ENCODE measurements at places on chromosomes 2 and 18.
A peak's percentile ranks its signal among the peaks of the same experiment; 100 is the strongest.

GRCh38 chr2:47602996-47603395 lies 179.9 kb upstream of the MSH6 start:
- DNase-seq: no peak
- no peaks in the 10 kb centered on the region for H3K36me3 ChIP-seq
- no peak overlapping the region for H3K27ac ChIP-seq
- no peaks in the 10 kb centered on the region for H3K27me3 ChIP-seq
- no peak overlapping the region for H3K4me3 ChIP-seq

DNA sequence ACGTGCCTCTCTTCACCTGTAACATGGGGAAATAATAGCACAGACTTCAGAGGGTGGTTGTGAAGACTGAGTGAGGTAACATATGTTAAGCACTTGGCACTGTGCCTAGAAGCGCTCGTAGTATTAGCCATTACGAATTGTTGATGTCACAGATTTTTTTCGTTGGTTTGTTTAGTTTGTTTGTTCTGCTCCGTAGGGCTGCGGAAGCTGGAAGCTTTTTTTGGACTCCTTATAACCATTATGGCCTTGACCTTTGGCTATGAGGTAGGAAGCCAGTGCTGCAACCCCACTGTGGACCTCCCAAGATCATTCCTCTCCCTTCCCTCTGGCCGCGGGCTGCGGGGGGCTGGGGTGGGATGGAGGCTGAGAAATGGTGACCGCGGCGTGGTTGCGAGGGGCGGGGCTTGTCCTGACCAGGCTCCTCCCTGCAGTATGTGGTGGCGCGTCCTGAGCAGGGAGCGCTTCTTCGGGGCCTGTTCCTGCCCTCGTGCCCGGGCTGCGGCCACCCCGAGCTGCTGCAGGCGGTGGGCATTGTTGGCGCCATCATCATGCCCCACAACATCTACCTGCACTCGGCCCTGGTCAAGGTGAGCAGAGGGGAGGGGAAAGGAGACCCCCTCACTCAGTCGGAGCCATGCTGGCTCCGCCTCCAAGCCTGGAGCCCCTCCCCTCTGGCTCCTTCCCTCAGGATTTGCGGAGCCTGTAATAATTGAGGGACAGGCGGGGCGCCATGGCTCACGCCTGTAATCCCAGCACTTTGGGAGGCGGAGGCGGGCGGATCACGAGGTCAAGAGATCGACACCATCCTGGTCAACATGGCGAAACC lies 5.5 kb downstream of the SLC11A1 start:
- no peak overlapping the region for H3K27ac ChIP-seq
- H3K4me3 ChIP-seq: peak overlapping the region; percentile 66
- no peaks in the 10 kb centered on the region for H3K4me1 ChIP-seq
- H3K27me3 ChIP-seq: no peaks in the 10 kb centered on the region
- H3K36me3 ChIP-seq: no peaks in the 10 kb centered on the region

DNA sequence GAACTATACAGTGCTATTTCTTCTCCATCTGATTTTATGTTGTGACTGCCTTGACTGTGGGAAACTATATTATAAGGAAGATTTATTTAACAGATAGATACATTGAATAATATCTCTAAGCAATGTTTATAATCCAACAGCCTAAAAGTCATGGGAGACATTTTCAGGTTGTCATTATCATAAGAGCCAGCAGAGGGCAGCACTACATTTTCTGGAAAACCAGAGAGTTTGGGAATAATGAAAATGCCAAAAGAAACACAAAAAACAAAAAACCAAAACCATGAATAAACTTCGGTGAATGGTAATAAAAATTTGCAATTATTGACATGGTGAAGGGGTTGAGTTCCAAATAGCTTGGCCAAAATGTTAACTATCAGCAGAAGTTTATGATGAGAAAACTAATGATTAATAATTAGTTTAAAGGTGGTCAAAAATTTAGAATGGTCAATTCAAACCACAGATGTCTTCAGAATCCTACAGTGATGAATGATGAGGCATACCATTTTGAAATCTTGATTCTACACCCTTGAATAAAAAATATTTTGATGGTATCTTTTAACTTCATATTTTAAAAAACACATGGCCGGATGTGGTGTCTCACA lies 4.7 kb downstream of the EEF1B2 start:
- H3K27me3 ChIP-seq: no peaks in the 10 kb centered on the region
- H3K27ac ChIP-seq: no peak overlapping the region
- peak; percentile 76 for DNase-seq

DNA sequence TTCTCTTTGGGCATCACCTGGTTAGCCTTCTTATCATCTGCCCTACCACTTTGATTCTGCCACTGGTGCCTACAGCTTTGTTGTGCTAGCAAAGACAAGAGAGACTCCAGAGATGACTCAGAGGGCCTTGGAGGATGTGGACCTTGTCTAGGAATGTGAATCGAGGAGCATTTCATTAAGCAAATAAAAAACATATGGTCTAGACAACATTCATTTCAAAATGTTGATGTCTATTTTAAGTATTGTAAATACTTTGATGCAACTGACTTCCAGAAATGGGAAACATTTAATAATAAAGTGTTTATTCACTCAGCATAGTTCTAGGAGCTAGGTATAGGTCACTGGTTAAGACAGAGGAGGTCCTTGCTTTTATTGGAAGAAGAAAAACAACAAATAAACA lies 195.5 kb downstream of the CDCA7 start:
- H3K27me3 ChIP-seq: no peaks in the 10 kb centered on the region
- no peaks in the 10 kb centered on the region for H3K4me1 ChIP-seq
- H3K4me3 ChIP-seq: no peak overlapping the region
- no peaks in the 10 kb centered on the region for H3K36me3 ChIP-seq
- no peak overlapping the region for H3K27ac ChIP-seq

DNA sequence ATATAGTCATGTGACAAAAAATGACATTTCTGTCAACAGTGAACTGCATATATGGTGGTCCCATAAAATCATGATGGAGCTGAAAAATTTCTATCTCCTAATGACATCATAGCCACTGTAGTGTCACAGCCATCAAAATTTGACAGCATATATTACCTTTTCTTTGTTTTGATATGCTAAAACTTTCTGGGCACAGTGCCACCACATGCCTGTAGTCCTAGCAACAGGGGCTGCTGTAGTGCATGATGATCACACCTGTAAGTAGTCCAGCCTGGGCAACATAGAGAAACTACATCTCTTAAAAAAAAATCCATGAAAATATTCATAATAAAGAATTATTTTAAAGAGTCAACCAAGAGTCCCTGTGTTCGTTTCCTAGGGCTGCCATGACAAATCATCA lies 155.5 kb upstream of the SERTAD2 start:
- no peaks in the 10 kb centered on the region for H3K4me1 ChIP-seq
- no peak overlapping the region for H3K27ac ChIP-seq
- no peaks in the 10 kb centered on the region for H3K27me3 ChIP-seq
- DNase-seq: no peak
- H3K4me3 ChIP-seq: no peak overlapping the region
- H3K36me3 ChIP-seq: no peaks in the 10 kb centered on the region

DNA sequence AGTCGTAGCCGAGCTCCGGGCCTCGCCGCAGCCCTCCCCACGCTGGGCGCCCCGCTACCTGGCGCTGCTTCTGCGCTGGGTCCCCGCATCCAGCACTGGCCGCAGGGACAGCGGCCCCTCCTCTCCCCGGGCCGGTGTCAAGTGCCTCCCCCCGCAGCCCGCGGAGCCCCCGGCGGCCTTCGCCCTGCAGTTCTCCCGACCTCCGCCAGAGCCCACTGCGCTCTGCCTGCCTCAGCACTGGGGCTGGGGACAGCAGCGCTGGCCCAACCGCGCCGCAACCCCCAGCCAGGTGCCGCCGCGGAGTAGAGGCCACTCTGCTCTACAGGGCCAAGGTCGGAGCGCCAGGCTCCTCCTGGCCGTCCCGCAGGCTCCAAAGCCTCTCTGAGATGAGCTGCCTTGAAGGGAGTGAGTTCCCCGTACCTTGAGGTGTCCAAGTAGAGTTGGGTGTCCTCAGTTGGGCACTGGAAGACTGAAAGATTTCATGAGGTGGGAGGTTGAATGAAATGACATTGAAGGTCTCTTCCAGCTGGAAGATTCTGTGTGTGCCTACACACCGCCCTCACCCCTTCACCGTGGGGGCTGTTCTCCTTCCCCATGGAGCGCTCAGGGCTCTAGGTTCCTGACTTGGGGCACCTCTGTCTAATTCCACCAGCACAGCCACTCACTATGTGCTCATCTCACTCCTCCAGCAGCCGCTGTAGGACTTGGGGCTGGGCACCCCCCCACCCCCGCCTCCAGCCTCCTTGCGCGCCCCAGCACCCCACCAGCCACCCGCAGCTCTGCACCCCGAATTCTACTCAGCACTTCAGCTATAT lies 854 bp upstream of the DNMT3A start:
- H3K4me1 ChIP-seq: no peaks in the 10 kb centered on the region
- no peaks in the 10 kb centered on the region for H3K36me3 ChIP-seq
- peak; percentile 98 for DNase-seq
- no peak overlapping the region for H3K27ac ChIP-seq
- peaks cover 16% of the 10 kb centered on the region for H3K27me3 ChIP-seq

- H3K4me3 ChIP-seq: no peak overlapping the region
- H3K4me1 ChIP-seq: no peaks in the 10 kb centered on the region
- no peak for DNase-seq
- no peaks in the 10 kb centered on the region for H3K27me3 ChIP-seq
Measured at GRCh38 chr2:226934546-226935201, 98.8 kb downstream of the RHBDD1 start.

GRCh38 chr18:11155034-11155759 lies 5.8 kb upstream of the PIEZO2 start:
- H3K4me1 ChIP-seq: no peaks in the 10 kb centered on the region
- no peak overlapping the region for H3K4me3 ChIP-seq
- H3K27me3 ChIP-seq: peaks cover 11% of the 10 kb centered on the region
- no peaks in the 10 kb centered on the region for H3K36me3 ChIP-seq

DNA sequence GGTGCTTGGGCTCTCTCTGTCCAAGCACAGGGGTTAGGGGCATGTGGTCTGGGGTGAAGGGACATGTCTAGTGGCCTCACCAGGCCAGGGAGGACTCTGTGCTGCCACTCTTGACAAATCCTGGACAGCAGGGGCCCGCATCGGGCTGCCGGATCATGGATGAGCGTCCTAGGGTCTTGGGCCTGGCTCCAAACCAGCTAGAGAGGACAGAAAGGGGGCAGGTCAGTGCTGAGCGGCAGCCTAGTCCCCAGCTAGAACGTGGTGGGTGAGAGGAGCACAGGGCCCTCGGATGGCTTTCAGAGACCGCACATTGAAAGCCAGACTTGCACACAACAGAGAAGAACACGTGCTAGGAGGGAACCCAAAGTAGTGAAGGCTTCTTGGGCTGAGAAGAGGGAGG lies 241.2 kb downstream of the ATAD2B start:
- H3K4me3 ChIP-seq: no peak overlapping the region
- H3K27me3 ChIP-seq: no peaks in the 10 kb centered on the region
- H3K27ac ChIP-seq: no peak overlapping the region
- no peak for DNase-seq

GRCh38 chr2:199485732-199486335 lies 28.1 kb upstream of the SATB2 start:
- no peaks in the 10 kb centered on the region for H3K36me3 ChIP-seq
- no peak overlapping the region for H3K27ac ChIP-seq
- no peaks in the 10 kb centered on the region for H3K4me1 ChIP-seq
- no peak overlapping the region for H3K4me3 ChIP-seq

- no peaks in the 10 kb centered on the region for H3K36me3 ChIP-seq
- DNase-seq: no peak
- no peak overlapping the region for H3K4me3 ChIP-seq
- H3K27me3 ChIP-seq: no peaks in the 10 kb centered on the region
- H3K27ac ChIP-seq: no peak overlapping the region
Measured at GRCh38 chr2:220309215-220309614, 681.8 kb downstream of the SLC4A3 start.

GRCh38 chr2:45272549-45273265 lies 263.5 kb upstream of the SIX2 start:
- no peak overlapping the region for H3K27ac ChIP-seq
- H3K4me3 ChIP-seq: no peak overlapping the region
- H3K27me3 ChIP-seq: peaks cover 13% of the 10 kb centered on the region
- H3K4me1 ChIP-seq: no peaks in the 10 kb centered on the region
- DNase-seq: no peak

GRCh38 chr18:56305583-56305982 lies 332.8 kb downstream of the TXNL1 start:
- H3K4me1 ChIP-seq: no peaks in the 10 kb centered on the region
- no peak for DNase-seq
- no peak overlapping the region for H3K27ac ChIP-seq
- H3K27me3 ChIP-seq: no peaks in the 10 kb centered on the region

DNA sequence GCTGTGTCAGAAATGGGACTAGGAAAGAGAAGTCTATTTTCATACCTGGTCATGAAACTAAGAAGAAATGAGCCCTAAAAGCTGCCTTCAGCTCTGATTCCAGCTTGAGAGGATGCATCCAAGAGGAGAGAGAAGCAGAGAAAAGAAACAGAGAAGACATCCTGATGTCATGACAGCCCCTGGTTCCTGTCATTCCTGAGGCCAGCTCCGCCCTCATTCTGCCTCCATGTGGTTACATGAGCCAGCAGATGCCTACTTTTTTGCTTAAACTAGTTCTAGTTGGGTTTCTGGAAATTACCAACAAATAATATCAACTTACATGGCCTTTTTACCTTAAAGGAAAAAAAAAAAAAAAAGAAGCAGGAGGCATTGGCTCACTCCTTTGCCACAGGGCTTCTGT lies 14.1 kb upstream of the ACKR3 start:
- DNase-seq: peak; percentile 9
- no peaks in the 10 kb centered on the region for H3K36me3 ChIP-seq
- H3K4me3 ChIP-seq: no peak overlapping the region
- no peaks in the 10 kb centered on the region for H3K27me3 ChIP-seq
- H3K27ac ChIP-seq: no peak overlapping the region
- no peaks in the 10 kb centered on the region for H3K4me1 ChIP-seq

DNA sequence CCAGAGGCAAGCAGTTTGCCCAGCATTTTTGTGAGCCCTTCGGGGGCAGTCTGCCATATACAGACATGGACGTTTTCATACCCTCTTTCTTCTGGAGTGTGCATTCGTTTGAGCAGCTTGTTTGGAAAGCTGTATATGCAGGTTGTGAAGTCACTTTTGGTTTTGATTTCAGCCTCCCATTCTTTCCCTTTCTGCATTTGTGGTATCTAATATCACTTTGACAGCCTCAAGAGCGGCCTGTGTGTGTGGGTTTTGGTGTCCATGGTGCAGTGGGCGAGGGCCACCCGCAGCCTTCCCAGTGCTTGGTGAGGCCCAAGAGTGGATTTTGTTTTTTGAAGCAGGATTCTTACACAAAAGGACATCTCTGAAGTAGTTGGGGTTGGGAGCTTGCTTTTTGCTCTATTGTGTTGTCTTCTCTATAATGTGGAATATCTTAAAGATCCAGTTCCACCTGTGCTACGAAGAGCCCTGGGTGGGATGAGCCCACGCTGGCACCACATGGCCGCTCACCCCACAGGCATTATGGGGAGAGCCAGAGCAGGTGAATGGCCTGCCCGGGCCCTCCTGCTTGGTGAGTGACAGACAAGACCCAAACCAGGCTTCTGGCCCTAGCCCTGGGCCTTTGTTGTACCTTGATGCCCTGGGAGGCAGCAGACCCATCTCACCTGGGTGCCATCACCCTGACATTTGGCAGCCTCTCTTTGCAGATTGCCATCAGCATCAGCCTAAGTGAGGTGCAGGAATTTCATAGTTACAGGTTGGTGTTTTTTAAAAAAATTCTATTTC lies 29.5 kb downstream of the INPP4A start:
- H3K4me3 ChIP-seq: no peak overlapping the region
- peaks cover 15% of the 10 kb centered on the region for H3K4me1 ChIP-seq
- H3K27ac ChIP-seq: no peak overlapping the region

Measured in endodermal cell (in vitro differentiated cells).